ENCODE measurements at places on chromosomes 1 and 21.

DNA sequence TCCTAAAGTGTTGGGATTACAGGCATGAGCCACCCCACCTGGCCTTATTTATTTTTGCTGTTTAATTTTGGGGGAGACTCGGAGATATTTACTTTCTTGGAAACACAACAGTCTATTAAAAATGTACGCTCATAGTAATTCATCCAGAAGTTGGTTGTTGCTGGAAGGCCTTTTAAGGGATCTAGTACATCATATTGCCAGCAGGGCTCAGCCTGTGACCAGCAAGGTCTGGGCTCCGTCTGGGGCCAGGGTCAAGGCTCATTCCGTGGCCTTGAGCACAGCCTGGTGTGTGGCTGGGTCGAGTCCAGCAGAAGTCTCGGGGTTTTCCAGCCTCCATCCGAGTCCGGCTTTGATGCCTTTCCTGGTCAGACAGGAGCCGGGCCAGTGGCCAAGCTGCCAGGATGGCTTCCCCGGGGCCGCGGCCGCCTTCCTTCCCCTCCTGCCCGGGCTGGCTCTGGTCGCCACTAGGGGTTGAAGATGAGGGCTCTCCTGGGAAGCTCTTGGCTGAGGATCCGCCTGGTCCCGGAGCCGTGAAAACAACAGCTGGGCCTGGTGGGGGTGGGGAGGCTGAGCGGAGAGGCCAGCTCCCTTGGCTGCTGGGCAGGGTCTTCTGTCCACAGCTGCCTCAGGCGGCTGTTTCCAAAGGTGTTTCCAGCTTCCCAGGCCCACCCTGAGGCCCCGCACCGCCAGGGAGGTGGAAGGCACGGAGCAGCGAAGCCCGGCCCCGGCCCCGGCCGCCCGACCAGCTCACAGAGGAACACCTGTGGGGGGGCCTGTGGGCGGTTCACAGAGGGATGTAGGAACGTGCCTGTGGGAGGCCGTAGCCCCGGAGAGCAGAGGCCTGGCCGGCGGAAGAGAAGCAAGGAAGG is 5.1 kb upstream of the VWA1 start:
- peak; percentile 62 for DNase-seq

- peak; percentile 35 for DNase-seq
Observed at GRCh38 chr1:102834688-102835320, 273.5 kb downstream of the COL11A1 start.

DNA sequence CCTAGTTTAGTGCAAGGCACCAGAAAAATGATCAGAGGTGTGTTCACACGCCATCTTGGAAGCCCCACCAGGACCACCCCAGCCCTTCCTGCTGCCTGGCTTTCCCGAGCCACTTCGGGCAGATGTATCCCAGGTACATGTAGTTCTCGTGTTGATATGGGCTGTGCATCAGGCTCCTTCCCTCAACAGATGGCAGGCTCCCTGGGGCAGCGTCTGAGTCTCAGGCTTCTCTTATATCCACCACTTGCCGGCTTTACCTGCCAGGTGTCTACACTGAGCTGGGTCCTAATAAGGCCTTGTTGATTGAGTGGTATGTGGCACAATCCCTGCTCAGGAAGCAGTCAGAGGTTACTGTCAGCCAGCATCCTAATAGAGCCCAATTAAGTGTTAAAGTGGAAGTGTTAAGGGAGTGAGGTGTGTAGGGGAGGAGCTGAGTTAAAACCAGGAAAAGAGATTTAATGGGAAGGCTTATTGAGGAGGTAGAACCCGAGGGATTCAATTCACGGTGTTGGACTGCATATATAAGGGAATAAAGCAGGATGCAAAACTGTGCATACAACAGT is 8.5 kb downstream of the GPA33 start:
- no peak for DNase-seq

DNA sequence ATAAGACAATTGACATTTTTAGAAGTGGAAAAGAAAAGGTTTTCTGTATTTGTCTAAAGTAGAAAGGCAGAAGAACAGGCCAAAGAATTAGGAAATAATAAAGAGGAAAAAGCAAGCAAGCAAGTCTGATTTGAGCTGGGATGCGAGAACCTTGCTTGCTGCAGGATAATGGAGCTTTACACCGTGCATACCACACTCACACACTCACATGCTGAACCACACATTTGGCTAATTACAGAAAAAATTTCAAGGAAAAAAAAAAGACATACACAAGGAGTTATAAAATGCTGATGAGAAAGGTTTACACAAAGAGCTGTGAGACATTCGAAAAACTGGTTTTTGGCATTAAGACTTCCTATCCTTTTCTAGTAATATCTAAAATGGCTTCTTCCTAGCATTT is 593.9 kb downstream of the KIF26B start:
- DNase-seq: no peak

DNA sequence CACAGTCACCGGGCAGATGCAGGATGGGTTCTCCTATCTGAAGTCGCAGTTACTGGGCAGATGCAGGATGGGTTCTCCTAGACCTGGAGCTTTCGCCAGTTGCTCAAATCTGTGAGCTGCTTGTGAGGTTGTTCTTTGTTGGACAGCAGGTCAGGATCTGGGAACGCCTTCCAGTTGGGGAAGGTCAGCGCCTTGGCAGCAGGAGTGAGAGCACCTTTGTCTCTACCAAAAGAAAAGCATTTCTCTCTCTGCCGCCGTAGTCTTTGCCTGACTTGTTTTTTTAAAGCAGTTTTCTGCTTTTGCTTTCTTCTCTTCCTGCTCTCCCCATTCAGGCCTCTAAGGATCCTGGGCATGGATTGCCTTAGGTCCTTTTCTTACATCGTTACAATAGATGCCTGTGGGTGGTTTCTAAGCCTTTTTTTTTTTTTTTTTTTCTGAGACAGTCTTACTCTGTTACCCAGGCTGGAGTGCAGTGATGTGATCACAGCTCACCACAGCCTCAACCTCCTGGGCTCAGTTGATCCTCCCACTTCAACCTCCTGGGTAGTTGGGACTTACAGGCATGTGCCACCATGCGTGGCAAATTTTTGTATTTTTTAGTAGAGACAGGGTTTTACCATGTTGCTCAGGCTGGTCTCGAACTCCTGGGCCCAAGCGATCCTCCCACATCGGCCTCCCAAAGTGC is 15.7 kb downstream of the PEX14 start:
- no peak for DNase-seq

DNA sequence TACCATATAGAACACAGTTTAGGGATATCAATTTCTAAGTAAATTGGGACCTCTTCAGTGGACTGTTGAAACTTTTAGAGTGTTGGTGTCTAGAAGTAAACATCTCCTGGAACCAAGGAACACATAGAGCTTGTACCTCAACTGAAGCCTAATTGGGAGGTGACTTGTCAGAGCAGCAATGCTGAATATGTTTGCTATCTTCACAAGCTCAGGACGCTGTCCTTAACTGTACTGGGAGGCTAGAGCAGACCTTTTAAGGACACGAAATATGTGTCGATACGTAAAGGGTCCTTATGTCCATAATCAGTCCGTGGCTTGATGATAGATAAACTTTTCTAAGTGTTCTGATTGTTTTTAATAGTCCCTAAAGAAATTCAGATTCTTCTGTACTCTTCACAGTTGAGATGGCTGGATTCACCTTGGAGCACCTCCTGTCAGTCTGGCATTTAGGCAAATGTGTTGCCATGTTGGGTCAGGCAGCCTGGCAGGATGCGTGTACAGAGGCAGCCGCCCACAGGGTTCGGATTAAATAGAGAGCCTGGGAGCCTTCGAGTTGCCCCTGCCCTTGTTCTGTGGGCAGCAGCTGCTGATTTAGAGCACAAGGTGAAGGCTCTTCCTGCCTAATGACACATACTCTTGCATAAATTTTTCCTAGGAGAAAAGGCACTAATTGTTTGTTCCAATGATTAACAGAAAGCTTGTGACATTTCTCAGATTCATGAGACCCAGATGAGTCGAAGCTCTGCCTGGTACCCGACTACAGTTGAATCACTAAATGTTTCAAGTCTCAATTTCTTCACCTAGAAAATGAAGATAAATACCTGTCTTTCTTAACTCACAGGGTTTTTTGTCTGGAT is 3.6 kb downstream of the ACTN2 start:
- no peak for DNase-seq

DNA sequence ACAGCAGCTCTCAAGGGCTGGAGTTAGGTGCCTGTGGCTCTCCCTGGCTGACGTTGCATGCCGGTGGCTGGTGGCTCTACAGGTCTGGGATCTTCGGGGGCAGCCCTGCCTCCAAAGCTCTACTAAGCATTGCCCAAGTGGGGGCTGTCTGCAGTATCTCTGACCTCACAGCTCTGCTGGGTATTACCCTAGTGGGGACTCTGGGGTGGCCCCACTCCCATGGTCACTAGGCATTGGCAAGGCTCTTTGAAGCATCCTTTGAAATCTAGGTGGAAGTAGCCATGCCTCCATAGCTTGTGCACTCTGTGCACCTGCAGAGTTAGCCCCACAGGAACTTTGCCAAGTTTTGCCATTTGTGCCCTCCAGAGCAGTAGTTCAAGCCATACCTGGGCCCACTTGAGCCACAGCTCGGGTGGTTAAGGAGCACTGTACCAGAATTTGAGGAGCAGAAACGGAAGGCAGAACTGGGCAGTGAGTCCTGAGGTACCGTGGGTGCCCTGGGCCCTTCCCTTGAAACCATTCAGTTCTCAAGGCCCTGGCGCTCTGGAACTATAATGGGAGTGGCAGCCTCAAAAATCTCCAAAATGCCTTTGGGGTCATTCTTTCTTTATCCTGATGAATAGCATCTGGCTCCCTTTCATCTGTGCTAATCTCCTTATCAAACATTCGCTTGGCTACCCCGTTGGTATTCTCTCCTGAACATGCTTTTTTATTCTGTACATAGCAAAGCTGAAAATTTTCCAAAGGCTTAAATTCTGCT is 15.4 kb downstream of the GJA4 start:
- peak; percentile 26 for DNase-seq

DNA sequence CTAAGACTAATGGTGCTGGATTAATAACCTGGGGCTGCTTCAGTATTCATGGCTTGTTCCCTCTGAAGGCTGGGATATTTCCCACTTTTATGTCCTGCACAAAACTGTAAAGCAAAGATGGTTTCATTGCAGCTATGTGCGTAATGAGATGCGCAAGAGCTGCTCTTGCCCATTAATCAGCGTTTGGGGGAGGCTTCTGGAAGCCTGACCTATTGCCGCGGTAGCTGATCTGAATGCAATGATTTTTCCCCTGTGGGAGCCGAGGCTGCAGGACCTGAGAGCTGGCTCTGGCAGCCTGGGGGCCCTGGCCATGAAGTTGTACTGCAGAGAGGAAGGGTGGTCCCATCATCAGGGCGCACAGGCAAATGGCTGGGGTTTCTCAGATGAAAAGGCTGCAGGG is 239.8 kb downstream of the CAMTA1 start:
- no peak for DNase-seq

GRCh38 chr1:53799141-53799540 is 39.0 kb downstream of the NDC1 start:
- no peak for DNase-seq

GRCh38 chr1:22108339-22109105 is 34.4 kb downstream of the WNT4 start:
- no peak for DNase-seq

GRCh38 chr1:43558346-43558841 is 27.7 kb downstream of the PTPRF start:
- DNase-seq: no peak

DNA sequence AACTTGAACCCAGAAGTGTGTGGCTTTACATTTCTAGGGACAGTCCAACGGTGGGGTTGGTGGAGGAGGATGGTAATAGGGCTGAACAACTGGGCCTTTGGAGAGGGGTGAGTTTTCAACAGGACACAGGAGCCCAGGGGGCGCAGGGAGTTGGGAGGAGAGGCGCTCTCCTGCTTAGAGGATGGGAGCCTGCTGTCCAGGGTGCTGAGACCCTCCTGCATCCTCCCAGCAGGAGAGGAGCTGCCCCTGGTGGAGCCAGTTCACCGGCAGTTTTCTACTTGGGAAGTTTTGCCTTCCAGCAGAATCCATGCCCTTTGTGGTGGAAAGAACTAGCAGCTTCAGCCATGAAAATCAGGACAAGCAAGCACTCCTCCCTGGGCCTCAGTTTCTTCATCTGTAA is 8.6 kb downstream of the KCNC4 start:
- DNase-seq: no peak

DNA sequence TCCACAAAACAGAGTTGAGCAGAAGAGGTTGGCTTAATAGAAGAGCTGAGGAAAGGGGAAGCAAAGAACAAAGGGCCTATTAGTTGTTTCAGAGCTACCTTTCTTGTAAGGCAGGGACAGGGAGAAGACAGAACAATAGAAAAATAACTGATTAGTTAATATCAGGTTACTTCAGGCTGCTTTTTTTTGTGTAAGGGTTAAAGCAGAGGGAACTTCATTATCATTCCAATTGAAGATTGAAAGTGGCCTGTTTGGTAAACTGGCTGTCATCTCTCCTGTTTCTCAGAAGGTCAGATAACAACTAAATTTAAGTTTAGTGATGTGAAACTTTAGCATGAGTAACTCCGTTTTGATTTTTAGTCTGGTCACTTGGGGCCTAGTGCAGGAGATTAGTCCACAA is 22.3 kb downstream of the CDC42 start:
- DNase-seq: no peak

DNA sequence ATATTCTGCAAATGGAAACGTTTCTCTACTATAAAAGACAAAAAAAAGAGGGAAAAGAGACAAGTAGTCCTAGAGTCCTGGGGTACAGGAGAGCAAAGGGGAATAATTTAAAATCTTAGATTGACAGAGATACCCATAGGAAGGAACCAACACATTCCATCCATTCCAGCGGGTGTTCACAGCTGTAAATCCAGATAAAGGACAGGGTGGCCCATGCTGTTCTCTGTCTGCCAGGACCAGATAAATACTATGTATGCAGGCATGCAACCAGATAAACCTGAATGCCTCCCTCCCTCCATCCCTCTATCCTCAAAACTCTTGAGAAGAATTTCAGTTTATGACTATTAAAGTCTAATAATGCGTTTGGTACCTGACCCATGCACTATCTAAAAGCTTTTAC is 131.8 kb downstream of the PTPN14 start:
- no peak for DNase-seq

- DNase-seq: no peak
Observed at GRCh38 chr21:36186506-36187399, 30.1 kb downstream of the DOP1B start.

GRCh38 chr1:224727351-224728289 is 111.5 kb downstream of the CNIH3 start:
- DNase-seq: peak; percentile 43

- peak; percentile 66 for DNase-seq
Observed at GRCh38 chr21:34885626-34886239, 163.4 kb downstream of the RUNX1 start.
